ENCODE measurements at places on chromosomes 12 and 14. TPM values are rescaled to one million over a fixed set of nuclear protein-coding genes. Genes with fewer than 3 reads are reported as not detected.

GRCh38 chr14:71583194-71583593 lies 349.0 kb upstream of the RGS6 start:
- peak; percentile 23 for DNase-seq

GRCh38 chr12:70467476-70467875 lies 101.4 kb downstream of the KCNMB4 start:
- no peak for DNase-seq

DNA sequence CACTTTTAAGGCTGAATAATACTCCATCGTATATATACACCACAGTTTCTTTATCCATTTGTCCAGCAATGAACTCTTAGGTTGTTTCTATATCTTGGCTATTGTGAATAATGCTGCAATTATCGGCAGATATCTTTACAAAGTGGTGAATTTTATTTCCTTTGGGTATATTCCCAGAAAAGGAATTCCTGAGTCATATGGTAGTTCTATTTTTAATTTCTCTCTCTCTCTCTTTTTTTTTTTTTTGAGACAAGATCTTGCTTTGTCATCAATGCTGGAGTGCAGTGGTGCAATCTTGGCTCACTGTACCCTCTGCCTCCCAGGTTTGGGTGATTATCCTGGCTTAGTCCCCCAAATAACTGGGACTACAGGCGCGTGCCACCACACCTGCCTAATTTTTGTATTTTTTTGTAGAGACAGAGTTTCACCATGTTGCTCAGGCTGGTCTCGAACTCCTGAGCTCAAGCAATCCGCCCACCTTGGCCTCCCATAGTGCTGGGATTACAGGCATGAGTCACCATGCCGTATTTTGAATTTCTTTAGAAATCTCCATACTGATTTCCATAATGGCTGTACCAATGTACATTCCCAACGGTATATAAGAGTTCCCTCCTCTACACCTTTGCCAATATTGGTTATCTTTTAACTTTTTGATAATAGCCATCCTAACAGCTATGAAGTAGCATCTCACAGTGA lies 98.4 kb downstream of the EFCAB11 start:
- DNase-seq, result peak; percentile 86

- peak; percentile 4 for DNase-seq
Observed at GRCh38 chr12:101490286-101490920, 15.3 kb downstream of the SPIC start.

- DNase-seq, result peak; percentile 19
Observed at GRCh38 chr14:63039866-63040265, 5.4 kb downstream of the KCNH5 start.

- DNase-seq, result no peak
Observed at GRCh38 chr14:47966076-47966810, 290.8 kb upstream of the MDGA2 start.

DNA sequence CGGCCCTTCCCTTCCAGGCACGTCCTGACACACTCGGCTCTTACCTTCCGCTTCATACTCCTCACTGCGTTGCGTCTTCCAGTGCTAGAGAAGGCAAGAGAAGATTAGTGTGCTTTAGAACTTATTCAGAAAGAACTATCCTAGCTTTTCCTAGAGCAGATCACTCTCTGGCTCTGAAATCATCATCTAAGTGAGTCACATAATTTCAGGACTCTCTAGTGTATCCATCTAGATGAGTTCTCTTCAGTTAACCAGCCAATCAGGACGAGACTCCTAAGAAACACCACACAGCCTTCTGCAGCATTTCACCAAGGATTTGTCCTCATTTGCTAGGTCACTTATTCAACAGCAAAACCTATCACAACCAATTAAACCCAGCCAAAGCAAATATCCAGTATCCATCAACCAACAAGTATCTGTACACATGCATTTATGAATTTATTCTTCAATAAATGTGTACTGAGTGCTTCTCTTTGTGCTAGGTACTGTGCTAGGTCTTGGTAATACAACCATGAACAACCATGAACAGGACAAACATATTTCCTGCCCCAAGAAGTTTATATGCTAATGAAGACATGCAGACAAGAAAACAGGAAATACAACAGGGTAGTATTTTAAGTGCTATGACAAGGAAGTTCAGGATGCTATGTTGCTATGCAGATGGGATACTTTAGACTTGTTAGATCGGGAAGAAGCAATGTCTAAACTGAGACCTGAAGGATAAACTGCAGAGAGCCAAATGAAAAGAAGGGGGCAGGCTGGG lies 52.1 kb downstream of the NIN start:
- peak; percentile 42 for DNase-seq

DNA sequence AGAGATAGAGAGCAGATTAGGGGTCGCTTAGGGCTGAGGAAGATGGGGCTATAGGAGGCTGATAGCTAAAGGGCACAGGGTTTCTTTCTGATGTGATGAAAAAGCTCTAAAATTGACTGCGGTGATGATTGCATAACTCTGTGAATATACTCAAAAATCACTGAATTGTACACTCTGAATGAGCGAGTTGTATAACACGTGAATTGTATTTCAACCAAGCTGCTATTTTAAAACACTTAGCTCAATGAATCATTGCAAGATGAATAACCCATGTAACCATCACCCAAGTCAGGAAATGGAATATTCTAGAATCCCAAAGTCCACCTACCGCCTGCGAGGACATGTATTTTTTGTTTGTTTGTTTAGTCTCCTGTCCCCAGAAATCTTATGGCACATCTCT lies 60.1 kb upstream of the CCND2 start:
- DNase-seq, result no peak

GRCh38 chr12:12901158-12901791 lies 9.9 kb downstream of the GPRC5A start:
- DNase-seq, result peak; percentile 98

DNA sequence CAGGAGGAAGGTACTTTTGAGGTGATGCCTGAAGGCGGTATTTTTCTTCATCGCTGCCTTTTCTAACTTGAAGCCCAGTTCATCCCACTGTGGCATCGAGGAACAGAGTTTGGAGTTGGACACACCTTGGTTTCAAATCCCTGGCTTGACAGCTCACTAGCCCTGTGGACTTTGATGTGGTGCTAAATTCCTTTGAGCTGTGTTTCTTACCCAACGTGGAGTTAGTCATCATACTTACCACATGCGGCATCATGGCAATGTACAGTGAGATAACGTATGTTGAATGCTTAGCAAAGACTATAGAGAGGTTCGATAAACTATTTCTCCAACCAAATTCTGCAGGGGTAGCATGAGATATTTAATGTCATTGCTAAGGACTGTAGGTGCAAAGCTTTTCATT lies 3.4 kb downstream of the PLEKHG3 start:
- DNase-seq, result peak; percentile 91

DNA sequence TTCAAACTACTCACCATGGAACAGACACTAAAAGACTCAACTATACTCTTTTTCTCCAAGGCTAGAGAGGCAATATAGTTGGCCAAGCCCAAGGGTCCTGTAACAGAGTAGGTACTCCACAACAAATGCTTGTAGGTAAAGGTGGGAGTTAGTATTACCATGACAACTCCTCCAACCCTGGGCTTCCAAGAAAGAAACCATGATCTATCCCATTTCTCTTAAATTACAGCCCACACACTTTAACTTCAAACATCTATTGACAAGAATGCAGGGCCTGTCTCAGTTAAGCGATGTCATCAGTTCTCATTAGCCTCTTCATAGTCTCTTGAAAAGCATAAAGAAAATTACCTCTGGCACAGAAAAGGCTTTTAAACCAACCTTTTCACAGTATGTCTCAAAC lies 25.0 kb downstream of the ERH start:
- no peak for DNase-seq

DNA sequence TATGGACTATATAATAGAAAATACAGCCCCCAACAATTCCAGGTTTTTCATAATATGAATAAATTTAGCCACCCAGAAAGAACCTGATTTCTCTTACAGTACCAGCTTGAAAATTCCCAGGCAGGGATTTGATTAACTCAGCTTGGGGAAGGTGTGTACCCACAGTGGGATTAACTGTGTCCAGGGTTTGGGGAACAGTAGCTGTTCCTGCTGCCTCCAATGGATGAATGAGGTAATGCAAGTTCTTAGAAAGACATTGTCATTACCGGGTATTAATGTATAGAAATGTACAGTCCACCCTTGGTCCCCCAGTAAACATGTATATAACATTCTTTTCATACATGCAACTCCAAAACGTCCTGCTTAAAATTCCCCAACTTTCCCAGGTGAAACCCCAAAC lies 115.6 kb downstream of the LRIG3 start:
- DNase-seq, result peak; percentile 13

GRCh38 chr12:2586156-2587038 lies 208.4 kb upstream of the FKBP4 start:
- DNase-seq, result no peak

GRCh38 chr12:40921563-40922163 lies 229.4 kb downstream of the CNTN1 start:
- peak; percentile 51 for DNase-seq

- no peak for DNase-seq
Observed at GRCh38 chr12:11980115-11980514, 90.6 kb upstream of the BCL2L14 start.

DNA sequence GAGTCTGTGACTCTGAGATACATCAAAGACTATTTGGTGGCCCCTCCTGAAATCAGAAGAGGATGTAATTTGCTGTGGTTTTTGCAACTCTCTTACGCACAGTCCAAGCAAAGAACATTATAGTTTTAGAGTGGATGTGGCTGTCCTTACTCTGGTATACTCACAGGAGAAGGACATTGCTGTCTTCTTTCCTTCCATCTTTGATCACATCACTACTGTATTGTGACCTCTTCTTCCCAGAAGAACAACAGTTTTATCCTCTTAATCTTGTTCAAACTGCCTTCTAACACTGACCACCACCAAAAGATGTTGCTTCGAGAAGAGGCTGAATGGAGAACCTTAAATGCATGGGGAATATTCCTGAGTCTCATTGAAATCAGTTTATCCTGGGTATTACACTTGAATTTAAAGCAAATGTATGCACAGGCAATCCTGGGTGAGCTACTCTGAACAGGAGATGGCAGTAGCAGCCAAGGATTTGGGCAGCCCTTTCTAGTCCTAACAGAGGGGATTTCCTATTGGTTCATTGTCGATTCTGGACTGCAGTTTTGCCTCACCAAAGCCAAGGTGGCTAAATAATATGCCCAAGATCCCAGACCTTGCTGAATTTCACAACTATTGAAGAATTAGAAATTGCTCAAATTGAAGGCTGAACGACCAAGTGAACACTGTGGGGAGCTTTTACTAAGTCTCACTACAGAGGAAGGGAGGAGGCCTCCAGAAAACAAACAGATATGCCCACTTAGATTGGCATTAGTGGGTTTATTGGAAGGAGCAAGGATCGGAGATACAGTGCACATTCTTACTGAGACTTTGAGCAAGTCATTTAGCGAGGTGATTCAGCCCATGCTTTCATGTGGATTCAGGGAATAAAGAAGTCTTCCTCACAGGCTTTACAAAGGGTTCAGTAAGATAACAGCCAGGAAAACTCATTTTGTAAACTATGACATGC lies 282.8 kb downstream of the PAWR start:
- peak; percentile 90 for DNase-seq

GRCh38 chr14:56587701-56588100 lies 8.1 kb downstream of the TMEM260 start:
- DNase-seq, result no peak

GRCh38 chr14:71486279-71486678 lies 445.9 kb upstream of the RGS6 start:
- no peak for DNase-seq

DNA sequence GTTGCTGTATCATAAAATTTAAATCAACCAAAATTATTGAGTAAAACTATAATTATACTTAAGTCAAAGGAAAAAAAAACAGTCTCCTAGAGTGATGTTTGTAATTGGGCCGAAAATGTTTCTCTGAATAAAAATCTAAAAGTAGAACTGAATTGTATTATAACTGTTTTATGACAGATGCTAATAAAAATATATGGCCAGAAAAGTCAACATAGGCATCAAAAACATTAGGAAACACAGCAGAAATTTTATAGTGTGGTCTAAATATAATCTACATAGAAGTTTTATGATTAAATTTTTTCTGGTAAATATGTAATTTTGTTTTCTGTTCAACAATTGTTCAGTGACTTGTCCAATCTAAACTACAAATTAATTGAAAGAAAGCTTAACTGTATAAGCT lies 277.8 kb downstream of the ALX1 start:
- DNase-seq, result no peak

GRCh38 chr14:68727315-68728047 lies 65.4 kb downstream of the ZFP36L1 start:
- DNase-seq, result no peak

GRCh38 chr12:94458877-94459727 lies 565 bp downstream of the CEP83 start:
- DNase-seq, result peak; percentile 74

DNA sequence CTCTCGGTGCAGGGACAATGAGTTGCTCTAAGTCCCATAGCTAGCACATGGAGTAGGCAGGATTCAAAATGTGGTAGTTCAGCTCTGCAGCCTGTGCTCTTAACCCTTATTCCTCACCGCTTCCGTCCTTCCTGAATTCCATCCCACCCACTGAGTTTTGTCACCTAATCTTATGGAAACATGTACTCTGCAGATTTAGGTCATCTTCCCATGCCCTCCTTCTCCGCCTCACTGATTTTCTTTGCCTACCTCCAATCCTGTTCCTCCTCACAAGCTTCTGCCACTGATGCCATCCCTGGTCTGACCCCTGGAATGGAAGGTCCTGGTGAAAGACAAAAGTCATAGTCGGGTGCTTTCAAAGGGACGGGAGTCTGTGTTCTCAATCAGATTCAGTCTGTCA lies 46.5 kb upstream of the ABCC9 start:
- no peak for DNase-seq

DNA sequence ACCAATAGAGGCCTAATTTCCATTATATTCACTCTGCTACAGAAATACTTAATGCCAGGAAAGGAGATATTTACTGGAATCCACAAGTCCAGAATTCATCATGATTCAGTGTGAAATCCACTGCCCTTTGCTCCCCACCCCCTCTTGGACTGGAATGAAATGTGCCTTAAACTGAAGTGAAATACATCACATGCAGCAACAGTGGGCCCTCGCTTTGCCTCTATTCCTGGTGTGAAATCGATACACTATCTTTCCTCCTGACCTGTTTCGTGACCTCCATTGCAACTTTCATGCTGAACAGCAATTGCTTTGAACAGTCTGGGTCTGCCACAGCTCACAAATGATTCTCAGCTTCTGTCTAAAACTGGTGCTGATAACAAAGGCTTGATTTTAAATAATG lies 100.6 kb downstream of the NPAS3 start:
- DNase-seq, result no peak

GRCh38 chr14:65565948-65566347 lies 153.4 kb downstream of the FUT8 start:
- DNase-seq, result peak; percentile 14

Gene C1QL4
- not detected for total RNA-seq

Gene CACNA1C
- 11.5 TPM for total RNA-seq

Gene KRT3
- total RNA-seq, result not detected

Gene LIN7A
- total RNA-seq, result 1.0 TPM

Gene C1S
- 200 TPM for total RNA-seq

Gene MYF5
- not detected for total RNA-seq

Gene DPPA3
- total RNA-seq, result not detected

Gene IRAK4
- 24.0 TPM for total RNA-seq

Gene GSG1
- 1.3 TPM for total RNA-seq

Gene RTN1
- total RNA-seq, result not detected

Gene PRB2
- total RNA-seq, result not detected

Gene PACS2
- total RNA-seq, result 39.7 TPM

Gene ACSS3
- total RNA-seq, result 1.9 TPM

Gene TSPAN19
- not detected for total RNA-seq

Gene KRT77
- not detected for total RNA-seq

Gene ASIC1
- 0.13 TPM for total RNA-seq
